ENCODE measurements at places on chromosomes 2 and 18. TPM values are rescaled to one million over a fixed set of nuclear protein-coding genes. Genes with fewer than 3 reads are reported as not detected.

GREB1L gene
- polyA plus RNA-seq: 0.08 TPM

CCDC121 gene
- polyA plus RNA-seq: 2.2 TPM

CAPN14 gene
- polyA plus RNA-seq: 0.03 TPM

C1D gene
- 12.9 TPM for polyA plus RNA-seq

TGFA gene
- 10.3 TPM for polyA plus RNA-seq

RGPD3 gene
- 0.14 TPM for polyA plus RNA-seq

B4GALT6 gene
- 0.86 TPM for polyA plus RNA-seq

TEX44 gene
- polyA plus RNA-seq: not detected

TMEM131 gene
- 9.3 TPM for polyA plus RNA-seq

C2orf72 gene
- polyA plus RNA-seq: 0.28 TPM

EMILIN1 gene
- 98.6 TPM for polyA plus RNA-seq

ARHGAP28 gene
- 1.4 TPM for polyA plus RNA-seq

UGT1A4 gene
- 0.55 TPM for polyA plus RNA-seq

SPDYA gene
- 0.11 TPM for polyA plus RNA-seq

CCDC68 gene
- polyA plus RNA-seq: 9.6 TPM

SERPINB11 gene
- 0.52 TPM for polyA plus RNA-seq

GAREM2 gene
- polyA plus RNA-seq: 0.37 TPM

LYPD6B gene
- 2.5 TPM for polyA plus RNA-seq

APCDD1 gene
- polyA plus RNA-seq: 6.8 TPM

FAM237A gene
- polyA plus RNA-seq: not detected

HNMT gene
- 62.2 TPM for polyA plus RNA-seq

AGXT gene
- 0.16 TPM for polyA plus RNA-seq

CFLAR gene
- 101 TPM for polyA plus RNA-seq

LRP1B gene
- 0.04 TPM for polyA plus RNA-seq

CPO gene
- 0.07 TPM for polyA plus RNA-seq

ASB3 gene
- 7.0 TPM for polyA plus RNA-seq

SULT1C2 gene
- polyA plus RNA-seq: 2.7 TPM

SH3RF3 gene
- 8.7 TPM for polyA plus RNA-seq

EIF4E2 gene
- polyA plus RNA-seq: 77.7 TPM

SUCLG1 gene
- 66.7 TPM for polyA plus RNA-seq

HOXD4 gene
- 0.23 TPM for polyA plus RNA-seq

GLI2 gene
- 1.1 TPM for polyA plus RNA-seq

MOCOS gene
- polyA plus RNA-seq: 4.1 TPM

GCKR gene
- polyA plus RNA-seq: 0.73 TPM
